ENCODE measurements at places on chromosomes 5 and 9.
A peak's percentile ranks its signal among the peaks of the same experiment; 100 is the strongest.

- DNase-seq: no peak
These were observed 39.2 kb upstream of the PTPN3 start for GRCh38 chr9:109537288-109537687.

DNA sequence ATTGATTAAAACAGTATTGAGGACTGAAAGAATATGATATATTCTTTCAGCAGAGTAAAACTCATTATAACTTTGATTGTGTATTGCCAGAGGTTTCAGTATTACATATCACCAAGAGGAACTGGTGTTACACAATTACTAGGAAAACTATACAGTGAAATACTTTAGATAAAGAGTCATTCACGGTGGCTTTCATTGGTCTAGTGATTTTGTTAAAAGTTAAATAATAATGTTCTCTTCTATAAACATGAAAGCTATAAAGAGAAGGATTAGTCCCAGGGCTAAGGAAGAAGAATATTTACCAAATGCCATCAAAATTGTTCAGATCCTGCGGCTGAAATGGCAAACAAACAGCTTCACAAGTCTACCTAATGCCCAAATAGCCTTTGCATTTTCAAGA is 306.2 kb downstream of the SEMA5A start:
- DNase-seq: peak; percentile 42

DNA sequence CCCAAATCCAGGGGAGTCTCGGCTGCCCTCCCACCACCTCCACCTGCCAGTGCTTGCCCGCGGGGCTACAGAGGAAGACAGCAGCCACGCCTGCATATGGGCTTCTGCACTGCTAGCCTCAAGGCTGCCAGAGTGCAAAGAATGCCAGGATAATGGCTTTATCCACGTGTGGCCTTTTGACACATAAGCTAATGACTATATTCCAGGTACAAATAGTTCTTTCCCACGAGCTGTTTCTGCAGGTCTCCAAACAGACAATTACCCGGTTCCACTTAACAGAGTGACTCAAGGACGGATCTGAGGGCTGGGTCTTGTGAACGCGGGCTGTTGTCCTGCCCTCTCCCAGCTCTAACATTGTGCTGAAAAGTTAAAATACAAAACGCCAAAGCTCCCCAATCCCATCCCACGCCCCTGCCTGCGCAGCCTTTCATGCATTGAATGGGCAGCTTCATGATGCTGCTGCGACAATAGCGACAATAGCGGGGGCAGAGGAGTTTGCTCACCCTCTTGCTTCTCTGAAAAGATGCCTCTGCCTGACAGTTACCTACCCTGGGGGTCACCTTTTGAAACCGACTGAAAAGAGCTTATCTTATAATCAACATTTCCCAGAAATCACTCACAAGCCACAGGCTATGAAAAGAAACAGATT is 39.1 kb upstream of the MSH3 start:
- DNase-seq: no peak

GRCh38 chr5:73415171-73415570 is 33.4 kb downstream of the FOXD1 start:
- no peak for DNase-seq

DNA sequence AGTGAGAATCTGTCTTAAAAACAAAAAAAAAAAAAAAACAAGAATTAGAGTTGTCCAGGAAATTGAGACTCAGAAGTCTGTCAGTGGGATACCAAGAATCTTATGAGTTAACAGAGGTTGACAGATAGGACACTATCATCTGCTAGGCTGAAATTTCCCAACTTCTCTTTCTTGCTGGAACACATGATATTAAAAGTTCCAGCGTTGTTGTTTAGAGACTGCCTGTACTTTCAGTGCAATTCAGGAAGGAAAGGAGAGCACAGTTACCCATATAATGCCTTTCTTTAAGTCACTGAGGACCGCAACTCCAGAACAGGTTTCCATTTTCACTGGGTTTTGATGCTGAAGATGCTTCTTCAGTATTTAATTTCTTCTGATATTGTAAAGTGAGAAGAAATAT is 13.5 kb downstream of the TRPM6 start:
- no peak for DNase-seq

DNA sequence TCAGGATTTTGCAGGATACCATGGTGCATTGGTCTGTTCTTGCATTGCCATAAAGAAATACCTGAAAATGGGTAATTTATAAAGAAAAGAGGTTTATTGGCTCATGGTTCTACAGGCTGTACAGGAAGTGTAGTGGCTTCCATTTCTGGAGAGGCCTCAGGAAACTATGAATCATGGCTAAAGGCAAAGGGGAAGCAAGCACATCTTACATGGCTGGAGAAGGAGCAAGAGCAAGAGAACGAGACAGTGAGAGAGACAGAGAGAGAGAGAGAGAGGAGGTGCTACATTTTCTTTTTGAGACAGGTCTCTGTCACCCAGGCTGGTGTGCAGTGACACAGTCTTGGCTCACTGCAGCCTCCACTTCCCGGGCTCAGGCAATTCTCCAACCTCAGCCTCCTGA is 43.9 kb downstream of the P4HA2 start:
- DNase-seq: peak; percentile 46

DNA sequence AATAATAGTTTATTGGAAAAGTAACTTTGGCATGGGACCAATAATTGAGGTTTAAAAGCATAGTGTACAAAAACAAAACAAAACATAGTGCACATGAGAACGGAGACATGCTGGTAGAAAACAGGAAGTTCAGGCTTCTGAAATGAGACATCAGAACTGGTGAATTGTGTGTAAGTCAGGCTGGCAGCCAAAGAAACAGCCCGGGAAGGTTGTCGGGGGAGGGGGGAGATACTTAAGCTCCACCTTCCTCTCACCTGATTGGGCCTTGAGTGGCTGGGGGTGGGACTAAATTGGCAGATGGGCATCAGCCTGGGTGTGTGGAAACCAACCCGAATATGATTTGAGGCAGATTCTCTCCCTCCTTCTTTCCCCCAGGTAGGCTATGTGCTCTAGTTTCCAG is 256.3 kb downstream of the SMARCA2 start:
- peak; percentile 35 for DNase-seq

GRCh38 chr9:105636331-105636730 is 25.9 kb upstream of the TAL2 start:
- DNase-seq: peak; percentile 19

DNA sequence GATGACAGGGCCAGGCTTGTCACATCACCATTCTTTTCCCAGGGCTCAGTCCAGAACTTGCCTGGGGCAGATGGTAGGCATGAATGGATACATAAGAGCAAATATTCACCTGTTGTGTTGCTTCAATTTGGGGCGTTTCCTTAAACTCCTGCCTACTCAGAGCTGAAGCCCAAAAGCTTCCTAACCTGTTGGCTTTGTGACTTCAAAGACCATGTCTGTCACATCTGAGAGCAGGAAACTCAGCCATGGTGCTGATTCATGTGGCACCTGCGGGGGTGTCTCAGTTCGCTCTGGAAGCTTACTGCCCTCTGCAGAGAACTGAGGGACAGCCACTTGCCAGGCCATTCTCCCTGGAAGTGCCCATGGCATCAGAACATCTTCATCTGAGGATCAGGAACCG is 246.6 kb downstream of the HSPA4 start:
- no peak for DNase-seq

- DNase-seq: peak; percentile 33
These were observed 34.4 kb downstream of the RAD50 start for GRCh38 chr5:132591145-132591544.

DNA sequence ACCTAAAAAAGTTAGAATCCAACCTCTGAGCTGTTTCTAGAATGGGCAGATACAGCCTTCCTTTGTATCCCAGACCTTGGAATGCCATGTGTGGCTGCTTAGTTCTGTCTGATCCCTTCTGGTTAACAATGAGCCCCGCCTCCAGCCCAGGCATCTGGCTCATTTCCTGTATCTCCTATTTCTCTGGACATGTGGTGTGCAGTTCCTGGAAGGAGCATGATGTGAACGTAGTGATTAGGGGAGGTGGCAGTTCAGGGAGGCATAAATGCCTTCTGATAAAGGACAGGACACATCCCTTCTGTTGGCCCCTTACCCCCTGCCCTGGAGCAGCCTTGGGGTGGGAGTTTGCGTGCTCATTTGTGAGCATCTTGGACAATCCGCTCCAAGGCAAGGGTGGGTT is 243.0 kb downstream of the ZSWIM6 start:
- DNase-seq: peak; percentile 79

DNA sequence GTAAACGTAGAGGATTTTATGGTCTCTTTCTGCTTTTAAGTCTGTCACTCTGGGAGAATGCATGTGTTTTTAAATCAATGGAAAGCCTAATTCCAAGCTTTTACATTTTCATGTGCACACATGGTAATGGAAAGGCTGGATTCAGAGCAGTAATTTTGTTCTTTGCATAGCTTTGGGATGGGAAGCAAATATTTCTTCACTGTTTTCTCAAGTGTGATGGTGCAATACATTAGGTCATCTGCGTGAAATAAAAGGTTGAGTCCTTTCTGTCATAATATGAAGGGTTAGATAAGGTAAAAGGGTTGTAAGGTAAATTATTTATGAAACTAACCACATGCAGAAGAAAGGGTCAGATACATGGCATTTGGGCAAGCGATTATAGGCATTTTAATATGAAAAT is 88.2 kb upstream of the NR3C1 start:
- no peak for DNase-seq

GRCh38 chr5:37842048-37842447 is 2.2 kb upstream of the GDNF start:
- DNase-seq: no peak

GRCh38 chr9:16794871-16795639 is 75.4 kb downstream of the BNC2 start:
- DNase-seq: peak; percentile 71

GRCh38 chr5:50365426-50366251 is 75.4 kb downstream of the EMB start:
- no peak for DNase-seq

DNA sequence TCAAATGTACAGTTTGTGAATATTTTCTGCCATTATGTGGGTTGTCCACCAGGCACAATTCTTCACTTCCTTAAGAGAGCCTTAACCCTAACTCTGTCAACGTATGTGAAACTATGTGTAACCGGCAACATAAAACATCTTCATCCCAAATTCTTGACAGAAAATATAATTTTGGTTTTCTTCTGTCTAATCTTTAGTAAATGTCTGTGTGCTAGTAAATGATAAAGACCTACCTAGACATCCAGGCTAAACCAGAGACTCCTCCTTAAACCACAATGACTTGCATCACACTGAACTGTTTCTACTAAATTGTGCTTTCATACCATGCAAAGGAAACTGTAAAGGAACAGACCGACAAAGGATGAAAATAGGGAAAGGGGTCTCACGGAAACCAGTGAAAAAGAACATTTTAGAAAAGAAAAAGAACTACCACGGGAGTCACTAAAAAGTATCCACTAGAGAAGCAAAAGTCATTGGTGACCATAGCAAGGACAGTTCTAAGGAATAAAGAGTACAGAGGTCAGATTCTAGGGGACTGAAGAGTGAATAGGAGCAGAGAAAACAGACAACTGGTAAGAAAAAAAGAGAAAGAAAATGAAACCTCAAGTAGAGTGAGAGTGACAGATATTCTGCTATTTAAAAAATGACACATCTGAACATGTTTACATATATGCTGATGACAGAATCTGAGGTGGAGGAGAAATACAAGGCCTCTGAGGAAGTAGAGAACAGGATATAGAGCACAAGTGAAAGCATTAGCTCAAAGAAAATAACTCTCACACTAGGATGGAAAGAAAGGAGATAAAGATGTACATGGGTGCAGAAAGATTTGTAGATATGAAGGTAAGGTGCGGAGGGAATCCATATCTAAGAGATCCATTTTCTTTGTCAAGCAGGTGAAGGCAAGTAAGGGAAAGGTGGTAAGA is 49.4 kb downstream of the FNIP1 start:
- peak; percentile 68 for DNase-seq

GRCh38 chr9:101311758-101312420 is 72.9 kb downstream of the BAAT start:
- peak; percentile 86 for DNase-seq

- peak; percentile 78 for DNase-seq
These were observed 5.1 kb downstream of the LIFR start for GRCh38 chr5:38551030-38552017.

- DNase-seq: no peak
These were observed 72.8 kb downstream of the ADAMTS2 start for GRCh38 chr5:179272326-179273072.

DNA sequence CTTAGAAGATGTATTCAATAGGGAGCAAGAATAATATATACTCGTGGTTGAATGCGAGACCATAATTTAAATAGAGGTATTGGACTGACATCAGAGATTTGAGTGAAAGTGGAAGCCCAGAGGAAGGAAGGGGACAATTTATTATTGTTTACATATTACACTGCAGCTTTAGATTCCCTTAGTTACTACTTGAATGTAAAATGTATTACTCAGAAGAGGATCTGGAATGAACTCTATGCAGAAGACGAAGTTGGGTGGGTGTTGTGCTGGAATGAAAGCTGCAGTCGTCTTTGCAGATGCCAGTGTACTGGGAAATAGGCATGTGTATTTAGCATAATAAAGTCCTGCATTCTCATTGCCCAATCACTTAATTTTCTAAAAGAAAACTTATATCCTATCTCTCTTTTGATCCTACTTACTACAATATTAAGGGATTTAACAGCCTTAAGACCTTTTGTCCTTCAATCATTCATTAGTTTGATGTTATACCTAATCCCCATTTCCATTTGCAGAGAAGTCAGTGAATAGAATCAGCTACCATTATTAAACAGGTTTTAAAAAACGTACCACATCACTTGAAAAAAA is 570.7 kb upstream of the WWC1 start:
- peak; percentile 28 for DNase-seq

DNA sequence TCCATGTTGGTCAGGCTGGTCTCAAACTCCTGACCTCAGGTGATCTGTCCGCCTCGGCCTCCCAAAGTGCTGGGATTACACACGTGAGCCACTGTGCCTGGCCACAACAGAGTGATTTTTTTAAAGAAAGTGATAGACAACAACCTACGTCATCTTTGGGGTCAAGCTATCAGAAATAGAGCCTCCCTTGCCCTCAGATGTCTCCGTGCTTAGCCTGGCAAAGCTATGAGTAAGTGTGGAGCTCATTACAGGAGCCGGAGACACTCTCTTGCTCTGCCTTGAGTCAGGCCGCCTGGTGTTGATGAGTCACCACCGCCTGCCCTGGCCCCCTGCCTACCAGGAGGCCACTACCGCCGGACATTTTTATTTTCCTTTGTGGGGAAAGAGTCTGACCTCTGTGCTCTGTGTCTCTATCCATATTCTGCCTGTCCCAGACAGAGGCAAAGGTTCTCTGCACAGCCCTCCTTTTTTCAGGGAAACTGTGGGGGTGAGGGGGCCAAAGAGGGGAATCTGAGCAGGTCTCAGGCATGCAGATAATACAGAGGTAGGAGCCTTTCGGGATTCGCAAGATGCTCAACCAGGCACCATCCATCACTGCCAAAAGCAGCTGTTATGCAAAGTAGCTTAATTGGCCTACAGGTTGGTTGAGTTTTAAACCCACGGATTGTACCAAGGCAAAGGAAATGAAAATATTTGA is 123.7 kb upstream of the CPEB4 start:
- DNase-seq: peak; percentile 97

DNA sequence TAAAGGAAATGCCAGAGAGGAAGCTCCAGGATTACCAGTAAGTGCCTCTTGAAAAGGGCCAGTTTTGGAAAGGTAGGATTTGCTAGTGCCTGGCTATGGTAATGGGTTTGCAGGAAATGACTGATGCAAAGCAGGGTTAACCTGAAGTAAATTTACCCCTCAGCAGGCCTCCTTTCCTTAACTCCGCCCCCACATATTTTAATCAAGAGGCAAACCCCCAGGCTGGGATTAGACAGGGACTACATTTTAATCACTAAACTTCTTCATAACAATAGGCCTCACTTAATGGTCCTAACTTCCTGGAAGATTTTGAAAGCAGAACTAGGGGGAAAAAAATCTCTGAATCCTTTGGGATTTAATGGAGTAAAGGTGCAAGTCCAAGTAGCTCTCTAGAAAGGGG is 10.2 kb upstream of the SLC1A3 start:
- no peak for DNase-seq

GRCh38 chr5:137730336-137730735 is 5.6 kb downstream of the KLHL3 start:
- DNase-seq: peak; percentile 83
